Mesothelial cell of epicardium (in vitro differentiated cells): ENCODE measurements at places on chromosomes 4 and X.
A peak's percentile ranks its signal among the peaks of the same experiment; 100 is the strongest.

DNA sequence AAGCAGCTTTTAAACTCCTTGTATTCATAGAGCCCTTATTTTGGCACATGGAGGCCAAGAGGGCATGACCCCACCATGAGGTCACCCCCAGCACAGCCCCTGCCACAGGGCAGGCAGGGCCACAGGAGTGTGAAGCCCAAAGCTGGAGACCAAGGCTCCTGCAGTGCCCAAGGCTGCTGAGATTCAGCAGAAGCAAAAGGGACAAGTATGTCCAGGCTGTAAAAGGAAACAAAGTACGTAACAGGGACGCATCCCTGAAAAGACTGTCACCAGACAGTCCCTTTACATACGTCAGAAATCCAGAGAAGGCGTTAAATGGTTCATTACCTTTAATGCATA lies 18.9 kb downstream of the GAK start:
- DNase-seq: no peak

DNA sequence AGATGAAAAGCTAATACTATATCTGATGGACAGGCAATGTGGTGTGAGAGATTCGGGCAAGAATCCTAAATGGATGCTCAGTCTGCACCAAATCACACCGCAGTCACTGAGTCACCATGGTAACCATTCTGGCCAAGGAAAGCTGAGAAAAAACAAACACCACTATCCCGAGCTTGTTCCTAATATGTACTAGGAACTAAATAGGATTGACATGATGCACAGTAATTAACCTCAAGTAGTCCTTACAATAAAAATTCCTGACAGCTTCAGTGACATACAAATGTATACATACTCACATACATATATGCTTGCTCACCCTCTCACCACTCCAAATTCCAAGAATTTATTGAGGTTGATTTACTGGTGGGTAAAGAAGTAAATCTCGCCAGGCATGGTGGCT lies 1.1 kb upstream of the RAB40A start:
- DNase-seq: no peak

GRCh38 chr4:140211161-140211560 lies 57.2 kb upstream of the MAML3 start:
- no peak for DNase-seq

DNA sequence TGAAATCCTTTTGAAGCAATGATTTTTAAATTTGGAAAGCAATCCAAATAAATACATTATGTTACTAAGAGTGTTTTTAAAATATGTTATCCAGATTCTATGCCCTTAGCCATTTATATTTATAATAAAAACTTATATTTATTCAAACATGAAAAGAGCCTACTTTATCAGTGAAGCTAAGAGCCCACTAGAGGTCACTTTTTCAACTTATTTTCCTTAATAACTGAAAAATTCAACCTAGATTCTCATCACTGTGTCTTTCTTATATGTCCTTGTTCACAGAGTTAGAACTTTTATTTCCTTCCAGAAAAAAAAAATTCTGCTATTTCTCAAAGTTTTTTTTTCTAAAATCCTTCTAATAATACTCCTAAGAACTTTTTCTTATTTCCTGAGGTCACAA lies 23.9 kb downstream of the PRDM8 start:
- DNase-seq: no peak

- no peak for DNase-seq
These were observed 65.0 kb downstream of the CLDN34 start for GRCh38 chrX:10032147-10032546.

GRCh38 chr4:184475096-184475461 lies 729 bp upstream of the IRF2 start:
- DNase-seq: no peak

DNA sequence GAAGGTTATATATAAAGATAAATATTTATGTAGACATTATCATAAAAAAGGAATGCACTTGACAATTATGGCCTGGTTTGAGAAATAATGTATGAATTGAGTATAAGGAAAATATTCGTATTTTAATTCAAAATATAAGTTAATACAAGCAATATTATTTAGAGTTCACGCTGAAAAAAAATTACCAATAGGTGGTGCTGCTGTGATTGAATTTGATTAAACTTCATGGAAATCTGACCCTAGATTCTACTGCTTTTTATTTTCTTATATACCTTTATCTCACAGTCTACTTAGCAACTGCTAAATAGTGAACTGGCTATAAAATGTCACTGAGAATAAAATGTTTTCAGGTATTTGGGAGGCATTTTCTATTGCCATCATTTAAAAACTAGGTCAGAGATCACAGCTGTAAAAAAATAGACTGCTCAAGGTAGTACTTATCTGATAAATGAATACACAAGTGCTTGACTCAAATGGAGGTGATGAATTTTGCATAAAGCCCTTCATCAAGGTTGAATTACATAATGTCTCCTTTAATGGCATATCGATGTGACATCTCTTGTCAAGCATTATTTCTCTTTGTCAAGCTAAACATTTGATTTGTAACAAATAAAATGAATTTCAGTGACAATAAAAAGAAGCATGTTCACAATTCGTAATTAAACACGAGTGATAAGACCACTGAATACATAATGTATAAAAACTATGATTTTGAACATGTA lies 1638.8 kb upstream of the PCDH7 start:
- DNase-seq: no peak

GRCh38 chr4:83329521-83330110 lies 5.0 kb downstream of the HPSE start:
- DNase-seq: no peak

DNA sequence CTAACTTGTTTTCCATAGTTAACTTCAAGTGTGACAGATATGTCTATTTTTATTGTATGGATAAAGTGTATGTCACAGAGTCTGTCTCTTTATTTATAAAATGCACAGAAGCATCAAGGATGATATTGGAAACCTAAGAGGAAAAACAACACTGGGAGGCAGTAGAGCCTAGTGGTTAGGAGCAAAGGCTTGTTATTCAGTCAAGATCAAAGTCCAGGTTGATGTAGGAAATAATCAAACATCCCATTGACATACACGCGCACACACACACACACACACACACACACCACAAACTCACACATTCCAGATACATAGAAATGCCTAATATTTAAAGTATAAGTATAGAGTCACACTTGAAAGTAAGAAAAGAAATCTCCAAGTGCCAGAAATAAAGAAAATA lies 206.8 kb downstream of the CHRDL1 start:
- DNase-seq: no peak

DNA sequence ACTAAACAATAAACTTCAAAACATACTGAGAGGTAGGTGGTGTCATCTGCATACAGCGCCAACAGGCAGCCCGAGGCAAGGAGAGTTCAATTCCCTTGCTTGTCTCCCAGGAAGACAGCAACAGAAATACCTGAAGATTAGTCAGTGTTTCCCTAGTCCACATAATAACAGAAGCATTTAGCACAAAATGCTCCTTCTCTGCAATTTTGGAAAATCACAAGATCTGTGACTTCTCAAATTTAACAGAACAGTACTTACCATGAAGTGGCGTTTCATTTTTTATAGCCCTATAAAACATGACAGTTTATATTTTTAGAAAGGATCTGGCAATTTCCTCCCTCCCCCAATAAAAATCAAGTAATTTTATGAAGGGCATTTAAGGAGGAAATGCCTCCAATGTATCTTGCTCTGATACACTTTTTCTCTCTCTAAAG lies 67.1 kb upstream of the MYOZ2 start:
- no peak for DNase-seq

- DNase-seq: no peak
These were observed 140.2 kb downstream of the STIM2 start for GRCh38 chr4:27000820-27001219.

- no peak for DNase-seq
These were observed 1.8 kb downstream of the TAPT1 start for GRCh38 chr4:16224264-16225166.

- no peak for DNase-seq
These were observed 62.7 kb downstream of the SLC9A6 start for GRCh38 chrX:136047969-136048368.

DNA sequence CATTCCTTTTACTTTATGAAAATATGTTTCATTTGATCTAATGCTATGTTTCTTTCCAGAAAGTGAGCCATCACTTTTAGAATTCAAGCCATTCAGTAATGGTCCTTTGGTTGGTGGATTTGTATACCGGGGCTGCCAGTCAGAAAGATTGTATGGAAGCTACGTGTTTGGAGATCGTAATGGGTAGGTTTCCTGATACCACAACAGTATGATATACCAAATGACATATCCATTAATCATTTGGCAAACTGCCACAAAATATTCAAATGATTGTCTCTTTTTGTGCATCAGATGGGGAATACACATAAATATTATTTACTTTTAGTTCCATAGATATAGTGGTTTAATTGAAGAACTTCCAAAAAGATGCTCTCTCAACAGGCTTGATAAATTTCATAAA lies 68.2 kb downstream of the HHIP start:
- no peak for DNase-seq

DNA sequence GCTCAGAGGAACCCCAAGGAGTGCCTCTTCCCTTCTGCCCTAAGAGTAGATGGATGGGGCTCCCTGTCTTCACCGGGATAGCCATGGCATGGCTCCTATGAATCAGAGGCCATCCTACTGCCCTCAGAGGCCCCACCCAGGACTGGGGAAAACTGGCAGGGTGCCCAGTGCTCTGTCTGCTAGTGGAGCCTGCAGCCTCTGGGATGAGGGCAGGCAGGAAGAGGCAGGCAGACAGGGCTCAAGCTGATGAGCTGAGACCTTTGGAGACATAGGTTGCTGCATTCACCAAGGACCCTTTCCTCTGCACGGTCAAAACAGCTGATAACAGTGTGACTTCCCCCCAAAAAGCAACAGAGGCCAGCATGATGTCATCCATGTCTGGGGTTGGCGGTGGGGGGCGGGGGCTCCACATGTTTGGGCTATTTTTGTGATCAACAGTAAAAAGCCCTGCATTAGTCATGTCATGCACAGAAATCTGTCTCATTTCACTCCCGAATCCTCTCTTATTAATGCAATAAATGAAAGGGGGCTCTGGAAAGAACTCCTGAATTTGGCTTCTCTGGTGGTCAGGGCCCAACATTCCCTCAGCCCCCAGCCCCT lies 207.6 kb upstream of the MAMLD1 start:
- DNase-seq: no peak

- peak; percentile 45 for DNase-seq
These were observed 765 bp downstream of the ENOPH1 start for GRCh38 chr4:82430964-82431745.

DNA sequence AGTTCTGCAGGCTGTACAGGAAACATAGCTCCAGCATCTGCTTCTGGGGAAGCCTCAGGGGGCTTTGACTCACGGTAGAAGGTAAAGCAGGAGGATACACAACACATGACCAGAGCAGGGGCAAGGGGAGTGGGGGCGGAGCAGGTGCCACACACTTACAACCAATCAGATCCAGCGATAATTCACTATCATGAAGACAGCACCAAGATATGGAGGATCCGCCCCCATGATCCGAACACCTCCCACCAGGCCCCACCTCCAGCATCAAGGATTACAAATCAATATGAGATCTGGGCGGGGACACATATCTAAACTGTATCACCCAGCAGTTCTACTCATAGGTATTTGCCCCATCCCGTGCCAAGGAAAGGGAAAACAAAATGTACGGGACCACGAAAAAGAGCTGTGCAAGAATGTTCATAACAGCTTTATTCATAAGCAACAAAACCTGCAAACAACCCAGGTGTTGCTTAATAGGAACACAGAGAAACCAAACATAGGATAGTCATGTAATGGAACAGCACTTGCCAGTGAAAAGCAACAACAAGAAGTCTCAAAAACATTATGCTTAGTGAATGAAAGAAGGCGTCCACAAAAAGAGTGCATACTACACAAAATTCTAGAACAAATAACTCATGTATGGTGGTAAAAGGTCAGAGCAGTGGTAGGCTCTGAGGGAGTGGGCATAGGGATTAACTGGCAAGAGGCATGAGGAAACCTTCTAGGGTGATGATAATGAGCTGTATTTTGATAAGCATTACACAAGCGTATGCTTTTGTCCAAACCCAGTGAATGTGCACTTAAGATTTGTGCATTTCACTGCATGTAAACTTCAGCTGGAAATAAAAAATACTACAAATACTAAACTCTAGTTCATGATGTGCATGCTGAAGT lies 130.9 kb upstream of the FAM9B start:
- no peak for DNase-seq

DNA sequence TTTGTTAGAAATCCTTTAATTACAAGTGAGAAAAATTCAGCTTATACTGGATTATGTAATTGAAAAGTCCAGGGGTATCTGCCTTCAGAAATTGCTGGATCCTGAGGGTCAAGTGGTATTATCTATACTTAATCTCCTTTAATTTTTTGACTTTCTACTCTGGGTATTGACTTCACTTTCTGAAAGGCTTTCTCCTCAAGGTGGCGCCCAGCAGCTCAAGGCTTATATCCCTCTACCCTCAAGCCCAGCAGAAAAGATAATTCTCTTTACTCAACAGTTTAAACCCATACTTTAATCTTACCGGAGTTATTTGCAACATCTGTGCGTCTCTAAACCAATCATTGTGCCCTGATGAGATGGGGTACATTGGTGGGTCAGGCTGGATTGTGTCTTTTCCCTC lies 129.5 kb downstream of the LARP7 start:
- DNase-seq: no peak

DNA sequence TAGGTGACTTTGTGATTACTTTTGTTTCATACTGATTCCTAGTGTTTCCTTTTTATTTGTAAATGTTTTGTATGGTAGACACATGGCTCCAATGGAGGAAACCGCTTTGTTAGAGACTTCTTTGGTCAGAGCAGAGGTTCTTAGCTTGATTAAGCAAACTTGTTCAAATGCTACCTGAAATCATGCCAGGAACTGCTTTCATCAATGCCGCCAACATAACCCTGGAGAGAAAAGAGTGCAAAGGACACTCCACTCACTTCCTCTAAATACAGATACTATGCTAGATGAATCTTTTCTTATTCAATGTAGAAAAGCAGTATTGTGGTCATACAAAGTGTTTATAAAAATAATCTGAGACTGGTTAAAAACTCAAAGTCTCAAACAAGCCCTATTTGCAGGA lies 25.7 kb upstream of the COX7B2 start:
- DNase-seq: no peak

DNA sequence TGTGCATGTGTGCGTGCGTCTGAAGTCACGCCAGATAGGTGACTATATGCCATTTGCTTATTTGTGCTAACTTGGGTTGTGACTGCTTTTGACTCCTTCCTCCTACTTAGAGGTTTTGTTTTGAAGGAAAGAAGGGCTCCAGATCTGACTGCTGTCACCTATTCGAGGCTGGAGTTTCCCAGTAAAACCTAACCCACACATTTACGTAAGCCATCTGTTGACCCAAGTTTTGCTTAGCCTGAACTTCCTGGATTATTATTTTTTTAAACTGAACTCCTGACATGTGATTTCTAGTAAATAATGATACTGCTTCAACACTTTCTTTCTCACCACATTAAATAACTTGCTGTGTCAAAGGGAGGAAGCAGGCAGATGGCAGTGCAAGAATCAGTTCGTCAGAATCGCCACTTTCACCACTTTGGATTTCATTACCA lies 41.5 kb downstream of the DTHD1 start:
- DNase-seq: no peak

DNA sequence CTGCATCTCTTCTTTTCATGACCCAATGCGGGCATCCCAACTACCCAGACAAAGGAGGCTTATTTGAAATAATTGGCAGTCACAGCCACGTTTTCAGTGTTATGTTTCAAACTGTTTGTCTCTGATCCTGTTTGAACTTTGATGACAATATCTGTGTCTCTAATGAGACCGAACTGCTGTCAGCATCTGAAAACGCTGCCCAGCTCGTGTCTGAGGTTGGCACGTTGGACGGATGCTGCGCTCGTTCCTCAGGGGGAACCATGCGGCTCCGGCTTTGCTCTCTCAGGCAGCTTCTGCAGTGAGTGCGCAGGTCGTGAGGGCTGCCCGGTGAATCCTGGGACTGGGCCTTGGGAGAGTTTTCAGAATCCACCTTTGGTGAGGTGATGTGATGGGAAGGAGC lies 58.4 kb upstream of the SORBS2 start:
- no peak for DNase-seq
